PC-3 (cell line): ENCODE measurements at places on chromosomes 3 and 15.

- no peak overlapping the region for H3K4me3 ChIP-seq
- peaks cover 15% of the 10 kb centered on the region for H3K4me1 ChIP-seq
- DNase-seq = peak; percentile 72
- H3K36me3 ChIP-seq = peaks cover 4% of the 10 kb centered on the region; the same call in 1 of the 2 replicates
Measured at GRCh38 chr3:46334741-46335478, 19.0 kb upstream of the CCR2 start.

DNA sequence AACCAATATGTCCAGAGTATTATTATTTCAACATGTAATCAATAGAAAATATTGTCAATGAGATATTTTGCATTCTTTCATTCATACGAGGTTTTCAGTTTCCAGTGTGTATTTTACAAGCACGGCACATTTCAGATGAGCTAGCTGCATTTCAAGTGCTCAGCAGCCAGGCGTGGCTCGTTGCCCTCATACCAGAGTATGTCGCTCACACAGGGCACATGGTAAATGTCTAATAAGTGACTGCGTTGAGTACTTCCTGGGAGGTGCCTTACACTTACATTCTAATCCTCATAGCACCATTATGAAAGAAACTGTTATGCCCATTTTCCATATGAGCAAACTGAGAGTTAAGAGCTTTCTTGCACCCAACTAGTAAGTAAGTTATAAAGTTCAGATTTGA, 47.4 kb downstream of the TMEM266 start:
- H3K36me3 ChIP-seq = no peaks in the 10 kb centered on the region
- H3K27me3 ChIP-seq = no peaks in the 10 kb centered on the region; the same call in 1 of the 2 replicates
- H3K4me3 ChIP-seq = no peak overlapping the region

GRCh38 chr15:69782809-69783208, 314.9 kb downstream of the TLE3 start:
- H3K4me3 ChIP-seq = no peak overlapping the region
- peaks cover 9% of the 10 kb centered on the region; the same call in 1 of the 2 replicates for H3K27me3 ChIP-seq

DNA sequence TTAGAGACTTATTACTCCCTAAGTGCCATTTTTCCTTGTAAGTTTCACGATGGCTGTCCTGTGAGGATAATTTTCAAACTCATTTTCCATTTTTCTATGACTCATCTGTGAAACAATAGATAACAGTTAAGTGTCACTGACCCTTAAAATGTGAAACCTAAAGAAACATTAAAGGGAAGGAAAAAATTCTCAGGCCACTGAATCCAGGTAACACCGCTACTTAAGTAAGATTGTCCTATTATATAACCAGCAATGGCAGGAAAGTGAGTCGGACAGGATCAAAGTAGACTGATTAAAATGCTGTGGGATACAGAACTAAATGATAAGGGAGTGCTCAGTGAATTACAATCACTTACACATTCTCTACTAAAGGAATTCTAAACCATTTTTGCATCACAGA, 12.4 kb downstream of the PLD1 start:
- DNase-seq = peak; percentile 39
- H3K27ac ChIP-seq = peak overlapping the region; percentile 48
- no peaks in the 10 kb centered on the region for H3K27me3 ChIP-seq
- H3K4me1 ChIP-seq = peaks cover 33% of the 10 kb centered on the region
- no peak overlapping the region for H3K4me3 ChIP-seq
- H3K36me3 ChIP-seq = no peaks in the 10 kb centered on the region
